ENCODE measurements at places on chromosomes 4 and X.

GRCh38 chrX:72349190-72349589, 43.5 kb upstream of the CITED1 start:
- no peak for DNase-seq

GRCh38 chrX:49071877-49072711, 1.7 kb downstream of the PRAF2 start:
- no peak for DNase-seq

DNA sequence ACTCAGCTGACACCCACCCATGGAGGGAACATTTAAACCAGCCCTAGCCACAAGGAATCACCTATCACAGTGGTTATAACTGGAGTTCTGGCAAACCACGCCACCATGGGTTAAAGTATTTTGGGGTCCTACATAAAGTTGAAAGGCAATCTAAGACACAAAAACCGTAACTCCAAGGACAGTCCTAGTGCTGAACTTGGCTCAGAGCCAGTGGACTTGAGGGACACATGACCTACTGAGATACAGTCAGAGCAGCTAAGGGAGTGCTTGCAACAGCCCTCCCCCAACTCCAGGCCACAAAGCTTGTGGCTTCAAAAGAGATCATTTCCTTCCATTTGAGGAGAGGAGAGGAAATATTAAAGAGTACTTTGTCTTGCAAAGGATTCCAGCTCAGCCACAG, 300.5 kb downstream of the FGF13 start:
- no peak for DNase-seq

GRCh38 chrX:24485976-24486680, 21.0 kb downstream of the PDK3 start:
- DNase-seq: no peak

- DNase-seq: no peak
Observed at GRCh38 chr4:87677731-87678130, 27.7 kb downstream of the DMP1 start.

- no peak for DNase-seq
Observed at GRCh38 chrX:131045726-131046125, 12.4 kb upstream of the ARHGAP36 start.

GRCh38 chr4:22099896-22100295, 151.3 kb upstream of the KCNIP4 start:
- no peak for DNase-seq

DNA sequence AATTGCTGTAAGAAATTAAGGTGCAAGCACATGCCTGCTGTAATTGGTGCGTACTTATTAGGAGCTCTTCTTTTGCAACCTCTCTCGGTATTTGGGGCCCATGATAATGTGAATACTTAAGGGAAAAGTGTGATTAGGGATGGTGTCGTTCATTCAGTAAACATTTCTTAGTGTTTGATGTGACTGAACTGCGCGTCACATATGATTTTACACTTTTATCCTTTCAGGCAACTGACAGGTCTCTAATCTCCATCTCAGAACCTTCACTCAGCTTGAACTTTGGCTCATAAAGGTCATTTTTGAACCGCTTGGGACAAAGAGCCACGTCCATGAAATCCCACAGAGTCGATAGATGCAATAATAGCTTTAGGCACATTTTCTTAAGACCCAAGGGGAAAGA, 612.1 kb upstream of the PITX2 start:
- DNase-seq: no peak

- no peak for DNase-seq
Observed at GRCh38 chr4:2276581-2277325, 14.8 kb upstream of the MXD4 start.

DNA sequence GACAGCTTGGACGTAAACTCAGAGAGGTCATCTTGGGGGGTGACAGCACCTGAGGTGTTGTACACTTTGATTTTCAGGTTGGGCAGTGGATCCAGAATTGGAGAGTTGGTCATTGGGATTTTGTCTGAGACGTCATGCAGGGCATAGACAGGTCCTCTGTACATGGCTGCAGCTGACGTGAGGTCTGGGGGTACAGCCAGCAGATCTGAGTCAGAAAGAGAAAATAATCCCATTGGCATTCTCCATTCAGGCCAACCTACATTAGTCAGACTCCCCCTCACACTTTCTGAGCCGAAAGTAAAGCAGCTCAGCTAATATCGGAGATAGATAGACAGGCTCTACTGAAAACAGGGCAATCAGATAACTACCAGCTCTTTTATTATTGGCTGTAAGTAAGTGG, 329.7 kb downstream of the UNC5C start:
- no peak for DNase-seq

GRCh38 chrX:51148848-51149247, 183.8 kb upstream of the NUDT10 start:
- DNase-seq: no peak

DNA sequence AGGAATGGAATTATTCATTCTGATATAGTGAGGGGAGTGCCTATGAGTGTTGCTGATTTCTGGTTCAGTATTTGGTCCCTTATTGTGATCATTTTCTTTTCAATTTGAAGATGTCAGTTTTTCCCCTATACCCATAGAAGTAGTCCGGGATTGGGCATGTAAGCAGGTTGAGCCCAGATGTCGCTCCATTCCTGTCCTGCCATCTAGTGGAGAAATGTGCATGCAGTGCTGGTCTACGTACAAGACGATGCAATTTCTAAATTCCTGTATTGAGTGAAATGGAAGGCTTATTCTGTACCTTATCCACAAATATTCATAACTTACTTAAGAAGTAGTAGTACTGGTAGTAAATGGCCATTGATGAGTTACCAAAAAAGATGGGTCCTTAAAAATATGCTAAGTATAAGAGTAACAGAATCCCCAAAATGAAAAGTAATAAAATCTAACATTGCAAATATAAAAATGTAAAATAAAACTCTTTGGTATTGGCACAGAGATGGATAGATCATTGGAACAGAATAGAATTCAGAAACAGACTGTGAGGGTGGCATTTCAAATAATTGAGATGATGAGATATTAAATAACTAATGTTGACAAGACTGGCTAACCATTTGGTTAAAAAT, 60.9 kb downstream of the UGT8 start:
- peak; percentile 32 for DNase-seq

- no peak for DNase-seq
Observed at GRCh38 chr4:52103319-52103718, 52.2 kb downstream of the SPATA18 start.

GRCh38 chr4:77930154-77930639, 67.6 kb downstream of the MRPL1 start:
- DNase-seq: no peak

DNA sequence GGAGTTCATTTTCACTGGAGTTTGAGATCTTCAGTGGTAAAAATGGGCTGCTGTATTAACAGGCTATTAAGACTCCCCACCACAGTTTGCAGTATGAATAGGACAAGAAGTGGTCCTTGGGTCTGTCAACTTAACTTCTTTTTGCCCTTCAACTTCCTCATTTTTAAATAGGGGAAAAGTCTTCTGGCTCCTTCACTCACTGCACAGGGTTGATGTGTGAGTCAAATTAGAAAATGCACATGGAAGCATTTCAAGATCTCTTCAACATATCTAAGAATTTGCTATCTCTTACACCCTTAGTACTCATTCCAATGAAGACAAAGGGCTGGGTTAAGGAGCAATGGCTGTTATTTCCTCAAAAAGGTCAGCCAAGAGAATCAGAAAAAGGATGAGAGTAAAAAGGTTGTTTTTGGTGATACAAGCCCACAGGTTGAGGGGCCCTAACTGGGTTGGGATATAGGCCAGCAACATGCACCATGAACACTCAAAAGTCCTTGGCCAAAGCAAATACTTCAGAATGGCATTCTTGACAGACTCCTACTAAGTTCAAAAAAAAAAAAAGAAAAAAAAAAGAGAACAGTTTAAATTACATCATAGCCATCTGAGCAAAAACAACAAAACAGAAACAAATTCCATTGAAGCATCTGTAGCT, 13.4 kb downstream of the PDE5A start:
- DNase-seq: no peak

- DNase-seq: no peak
Observed at GRCh38 chrX:99348256-99348655, 1061.8 kb downstream of the PCDH19 start.

DNA sequence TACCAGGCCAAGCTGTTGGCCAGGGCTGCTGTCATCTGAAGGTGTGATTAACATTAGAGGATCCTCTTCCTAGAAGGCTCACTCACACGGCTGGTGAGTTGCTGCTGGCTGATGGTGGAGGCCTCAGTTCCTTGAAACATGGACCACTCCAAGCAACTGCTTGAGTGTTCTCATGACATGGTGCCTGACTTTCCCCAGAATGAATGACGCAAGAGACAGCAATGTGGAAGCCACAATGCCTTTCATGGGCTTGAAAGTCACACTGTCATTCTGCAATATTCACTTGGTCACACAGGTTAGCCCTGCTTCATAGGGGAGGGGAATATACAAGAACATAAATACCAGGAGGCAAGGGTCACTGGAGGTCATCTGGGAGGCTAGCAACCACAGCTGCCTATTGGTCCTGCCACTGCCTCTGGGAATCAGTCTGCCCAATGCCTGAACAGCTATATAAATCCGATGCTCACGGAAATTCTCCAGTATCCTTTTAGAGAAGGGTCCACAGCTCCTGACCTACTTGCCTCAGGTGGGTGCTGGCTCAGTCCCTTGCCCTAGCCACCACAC, 97.1 kb upstream of the MAML3 start:
- peak; percentile 54 for DNase-seq

DNA sequence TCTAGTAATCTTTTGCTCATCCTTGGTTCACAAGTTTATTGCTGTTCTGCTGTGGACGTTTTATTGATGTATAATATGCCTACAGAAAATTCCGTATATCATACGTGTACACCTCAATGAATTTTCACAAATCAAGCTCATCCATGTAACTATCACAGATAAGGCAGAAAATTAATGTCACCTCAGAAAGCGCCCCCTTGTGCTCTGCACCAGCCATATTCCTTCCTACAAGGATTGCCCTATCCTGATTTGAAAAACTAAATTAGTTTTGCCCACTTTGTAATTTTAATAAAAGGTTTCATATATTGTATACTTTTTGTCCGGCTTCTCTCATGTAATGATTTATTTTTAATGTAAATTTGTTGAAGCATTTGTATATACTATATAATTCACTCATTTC, 390.8 kb downstream of the ADGRL3 start:
- DNase-seq: no peak

- no peak for DNase-seq
Observed at GRCh38 chr4:140195806-140196205, 41.8 kb upstream of the MAML3 start.

GRCh38 chr4:173652283-173652931, 122.4 kb upstream of the HAND2 start:
- no peak for DNase-seq

DNA sequence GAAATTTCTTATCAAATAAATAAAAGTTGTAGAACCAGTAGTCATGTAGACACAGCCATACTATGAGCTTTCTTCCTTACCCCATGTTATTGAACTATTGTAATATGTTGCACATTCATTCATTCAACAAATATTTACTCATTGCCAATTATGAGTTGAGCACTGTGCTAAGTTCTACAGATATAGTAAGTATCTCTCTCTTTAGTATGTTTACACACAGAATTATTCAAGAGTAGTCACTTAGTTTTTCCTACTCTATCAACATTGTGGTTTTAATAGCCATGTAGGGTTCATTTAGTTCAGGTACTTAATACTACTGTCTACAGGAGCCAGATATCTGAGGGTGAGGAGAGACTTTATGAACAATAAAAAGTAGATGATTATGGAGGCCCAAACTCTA, 86.2 kb downstream of the TEX13A start:
- no peak for DNase-seq

- no peak for DNase-seq
Observed at GRCh38 chr4:13703096-13703495, 75.6 kb upstream of the BOD1L1 start.

GRCh38 chr4:112386071-112386470, 88.9 kb downstream of the ALPK1 start:
- no peak for DNase-seq

DNA sequence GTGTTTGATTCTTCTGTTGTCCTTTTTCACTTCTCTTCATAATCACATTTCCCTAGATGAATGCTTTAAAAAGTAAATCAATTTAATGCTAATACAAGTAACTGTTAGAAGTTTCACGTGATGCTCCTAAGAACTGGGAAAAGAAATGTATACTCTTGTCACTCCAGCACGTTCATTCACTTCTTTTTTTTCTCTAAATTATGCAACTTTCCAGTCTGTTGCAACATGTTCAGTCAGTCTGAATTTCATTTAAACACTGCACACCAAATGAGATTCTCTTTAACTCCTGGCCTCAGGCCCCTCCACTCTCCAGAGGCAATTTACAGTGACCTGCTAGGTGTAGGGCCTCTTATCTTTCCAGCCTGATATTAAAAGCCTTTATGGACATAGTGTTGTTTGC, 321.9 kb downstream of the HS3ST1 start:
- no peak for DNase-seq

- DNase-seq: no peak
Observed at GRCh38 chrX:152832520-152832919, 1.7 kb downstream of the NSDHL start.

DNA sequence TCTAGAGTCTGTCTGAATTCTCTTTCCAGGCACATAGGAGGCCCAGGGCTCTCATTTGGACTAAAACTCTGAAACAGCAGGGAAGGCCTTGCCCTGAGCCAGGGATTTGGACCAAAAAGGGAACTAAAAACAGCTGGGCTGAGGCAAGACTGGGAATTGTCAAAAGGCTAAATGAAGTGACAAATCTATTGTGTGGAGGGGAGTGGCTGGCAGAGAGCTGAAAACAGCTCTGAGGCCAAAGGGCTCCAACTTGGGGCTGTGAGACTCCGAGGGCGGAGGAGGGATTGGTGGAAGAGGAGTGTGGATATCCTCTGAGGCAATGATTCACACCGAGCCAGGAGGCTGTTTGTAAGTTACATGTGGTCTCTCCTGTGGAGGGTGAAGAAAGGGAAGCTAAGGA, 63.2 kb downstream of the PHEX start:
- no peak for DNase-seq

DNA sequence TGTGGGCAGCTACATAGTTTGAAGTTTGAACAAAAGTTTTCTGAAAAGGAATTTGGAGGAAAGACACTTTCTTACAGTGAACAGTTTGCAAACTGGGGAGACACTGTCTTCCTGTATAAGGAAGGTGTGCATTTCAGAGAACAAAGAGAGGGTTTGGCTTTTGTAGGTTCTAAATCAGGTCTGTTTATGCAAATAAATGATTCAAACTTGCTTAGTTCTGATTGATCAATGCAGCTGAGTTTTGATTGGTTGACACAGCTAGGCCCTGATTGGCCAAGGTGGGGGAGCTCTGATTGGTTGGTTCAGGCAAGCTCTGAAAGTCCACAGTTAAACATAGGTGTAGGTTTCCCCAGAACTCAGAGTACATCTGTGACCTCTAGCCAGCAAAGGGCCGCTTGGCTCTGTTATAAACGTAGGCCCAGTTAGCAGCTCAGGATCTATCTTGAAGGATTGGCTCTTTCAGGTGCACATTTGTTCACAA, 63.0 kb upstream of the ENPP6 start:
- no peak for DNase-seq

- DNase-seq: no peak
Observed at GRCh38 chr4:185015108-185015507, 3.2 kb upstream of the HELT start.

- DNase-seq: no peak
Observed at GRCh38 chr4:150217192-150217591, 138.9 kb downstream of the DCLK2 start.

GRCh38 chr4:10161840-10162239, 45.2 kb upstream of the WDR1 start:
- DNase-seq: peak; percentile 32

- no peak for DNase-seq
Observed at GRCh38 chr4:26302031-26302899, 18.5 kb upstream of the RBPJ start.

GRCh38 chr4:165398570-165398969, 19.8 kb downstream of the CPE start:
- DNase-seq: no peak
